Activated T-helper 17 cell treated with anti-CD3 and anti-CD28 coated beads, Interleukin-2, amount 50 U/mL, for 72 hours (primary cell): ENCODE measurements at places on chromosomes 2 and 18. TPM values are rescaled to one million over a fixed set of nuclear protein-coding genes. Genes with fewer than 3 reads are reported as not detected.

GRCh38 chr2:160993654-160994061 lies 166.6 kb upstream of the TANK start:
- no peak for ATAC-seq

NGEF gene
- 1.0 TPM for total RNA-seq

- no peak for ATAC-seq
These were observed 13.5 kb downstream of the RASGRP3 start for GRCh38 chr2:33489835-33490431.

DNA sequence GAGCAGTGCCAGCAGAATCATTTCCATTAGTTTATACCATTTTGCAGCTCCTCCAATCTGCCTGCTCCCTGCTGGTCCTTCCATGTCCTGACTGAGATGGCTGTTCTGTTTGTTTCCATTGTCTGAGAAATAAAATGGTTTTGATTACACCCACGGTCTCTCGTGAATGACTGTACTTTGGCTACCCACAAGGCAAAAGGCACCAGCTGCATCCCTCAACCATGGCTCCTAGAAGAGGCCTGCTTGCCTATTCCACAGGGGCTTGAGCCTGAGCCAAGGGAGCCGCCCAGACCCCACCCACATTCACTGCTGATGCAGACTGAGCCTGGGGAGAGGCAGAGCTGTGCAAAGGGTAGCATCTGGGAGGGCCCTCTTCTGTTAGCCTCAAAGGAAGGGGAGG lies 31.2 kb downstream of the MARCHF4 start:
- ATAC-seq = peak; percentile 73

RAD51AP2 gene
- total RNA-seq = not detected
